ENCODE measurements at places on chromosomes 4 and X.

GRCh38 chrX:48913605-48914366, 2.3 kb upstream of the SLC35A2 start:
- DNase-seq: no peak

DNA sequence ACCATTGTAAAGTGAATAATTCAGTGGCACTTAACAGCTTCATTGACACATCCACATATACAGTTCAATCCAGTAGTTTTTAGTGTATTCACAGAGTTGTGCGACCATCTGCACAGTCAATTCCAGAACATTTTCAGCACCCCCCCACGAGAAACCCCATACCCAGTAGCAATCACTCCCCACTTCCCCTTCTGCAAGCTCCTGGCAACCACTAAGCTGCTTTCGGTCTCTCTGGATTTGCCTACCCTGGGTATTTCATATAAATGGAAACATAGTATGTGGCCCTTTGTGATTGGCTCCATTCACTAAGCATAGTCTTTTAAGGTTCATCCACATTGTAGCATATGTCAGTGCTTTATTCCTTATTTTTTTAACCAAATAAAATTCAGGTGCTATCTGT, 10.0 kb downstream of the MSL3 start:
- no peak for DNase-seq

DNA sequence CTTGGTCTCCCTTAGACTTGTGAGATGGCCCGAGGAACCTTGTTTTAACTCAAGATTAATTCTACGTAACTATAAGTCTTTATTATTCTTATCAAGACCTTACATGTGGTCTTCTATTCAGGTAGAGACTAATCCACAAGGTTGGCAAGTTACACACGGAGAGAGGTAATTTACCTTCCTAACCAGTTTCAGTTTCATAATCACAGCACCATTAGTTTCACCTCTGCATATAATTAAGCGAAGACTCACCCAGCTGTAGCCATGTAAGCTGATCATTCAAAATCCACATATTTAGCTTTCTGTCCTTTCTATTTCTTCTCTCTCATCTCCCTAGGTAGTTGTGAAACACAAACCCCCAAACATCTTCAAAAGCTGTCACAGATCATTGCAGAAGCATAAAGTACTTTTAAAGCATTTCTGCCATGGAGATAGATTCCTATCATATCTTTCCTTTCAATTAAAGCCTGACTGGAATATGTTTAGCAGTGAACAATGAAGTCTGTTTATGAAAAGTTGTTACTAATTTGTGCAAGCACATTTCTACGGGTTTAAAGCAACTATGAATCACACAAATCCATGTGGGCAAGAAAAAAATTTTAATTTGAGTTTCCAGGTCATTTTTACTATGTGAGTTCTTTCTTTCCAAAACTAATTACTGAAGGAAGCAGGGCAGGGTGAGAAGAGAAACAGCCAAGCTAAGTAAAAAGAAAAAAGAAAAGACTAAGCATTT, 78.5 kb downstream of the BTC start:
- no peak for DNase-seq

DNA sequence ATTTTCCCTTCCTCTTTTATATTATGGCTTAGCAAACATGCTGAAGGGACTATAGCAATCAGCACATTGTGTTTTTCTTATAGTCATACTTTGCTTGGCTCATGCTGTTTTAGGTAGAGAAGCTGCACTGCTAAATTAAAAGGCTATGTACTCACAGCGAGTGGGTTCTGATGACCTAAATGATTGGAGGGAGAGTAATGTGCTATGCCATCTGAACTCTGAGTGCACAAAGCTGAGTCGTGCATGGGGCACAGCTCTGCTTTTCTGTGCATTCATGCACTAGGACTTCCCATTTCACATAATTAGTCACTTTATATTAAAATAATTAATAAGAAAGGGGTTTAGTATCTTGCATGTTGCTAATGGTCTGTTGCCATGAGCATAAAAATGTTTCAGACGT, 132.7 kb upstream of the ADGRL3 start:
- no peak for DNase-seq

DNA sequence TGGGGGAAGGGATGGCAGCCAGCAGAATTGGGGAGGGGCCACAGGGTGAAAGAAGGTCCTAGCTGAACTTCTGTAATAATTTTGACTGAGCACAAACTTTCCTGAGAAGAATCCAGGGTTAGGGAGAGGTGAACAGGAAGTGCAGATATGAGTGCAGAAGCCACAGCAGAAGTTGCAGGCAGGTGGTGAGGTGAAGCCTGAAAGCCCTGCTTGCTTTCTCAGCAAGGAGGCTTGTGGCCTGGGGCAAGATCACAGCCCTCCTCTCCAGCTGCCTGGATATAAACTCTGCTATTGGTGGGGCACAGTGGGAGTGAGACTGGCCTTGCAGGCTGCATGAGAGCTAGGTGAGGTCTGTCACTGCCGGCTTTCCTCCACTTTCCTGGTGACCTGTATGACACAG, 44.1 kb upstream of the UPRT start:
- no peak for DNase-seq

DNA sequence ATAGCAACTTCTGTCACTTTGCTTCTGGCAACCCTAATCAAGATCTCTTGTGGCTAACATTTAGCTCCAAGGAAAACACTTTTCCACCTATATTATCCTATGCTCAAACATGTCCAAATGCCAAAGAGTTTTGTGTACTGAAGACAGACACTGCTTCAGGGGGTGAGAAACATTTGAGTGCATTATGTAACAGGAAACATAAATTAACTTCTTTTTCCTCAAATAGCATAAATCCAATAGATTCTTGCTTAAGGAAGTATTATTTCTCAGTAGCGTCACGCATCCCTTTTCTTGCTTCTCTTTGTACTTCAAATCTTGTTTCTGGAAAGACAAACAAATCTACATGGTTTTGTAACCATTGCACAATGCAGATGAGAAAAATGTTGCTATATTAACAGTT, 839.1 kb downstream of the GLUD2 start:
- no peak for DNase-seq

DNA sequence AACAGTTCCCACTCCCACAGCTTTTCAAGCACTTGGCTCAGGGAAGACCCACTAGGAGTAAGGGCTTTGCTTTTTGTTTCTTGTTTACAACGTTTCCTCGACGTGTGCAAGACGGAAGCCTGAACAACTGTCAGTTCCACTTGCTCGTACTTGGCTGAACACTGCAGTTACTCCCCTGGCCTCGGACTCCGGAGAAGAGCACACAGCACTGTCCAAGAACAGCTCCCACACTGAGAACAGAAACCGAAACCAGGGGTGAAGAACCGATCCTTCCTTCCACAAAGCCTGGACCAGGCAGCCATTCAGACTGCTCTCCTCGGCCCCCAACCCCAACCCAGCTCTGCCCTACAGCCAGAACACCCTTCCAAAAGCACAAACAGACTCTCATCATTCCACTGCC, 25.5 kb downstream of the IRF2 start:
- no peak for DNase-seq

DNA sequence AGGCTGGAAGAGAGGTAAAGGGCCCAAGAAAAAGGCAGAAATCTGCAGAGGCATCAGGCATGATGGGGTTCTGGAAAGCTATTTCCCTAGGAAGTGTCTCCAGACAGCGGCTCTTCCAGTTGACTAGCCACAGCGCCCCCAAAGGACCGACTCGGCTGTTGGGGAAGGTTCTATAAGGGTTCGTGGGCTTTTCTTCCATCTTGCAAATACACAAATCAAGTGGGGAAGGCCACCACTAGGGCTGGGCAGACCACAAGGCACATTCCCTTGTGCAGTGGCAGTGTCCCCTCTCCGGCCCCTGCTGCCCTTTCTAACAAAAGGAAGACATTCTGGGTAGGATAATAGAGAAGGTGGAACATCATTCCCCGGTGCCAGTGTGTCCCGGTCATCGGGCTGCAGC, 18.2 kb downstream of the BCOR start:
- DNase-seq: no peak

- DNase-seq: no peak
Observed at GRCh38 chrX:151711154-151711553, 4.7 kb upstream of the FATE1 start.

- DNase-seq: no peak
Observed at GRCh38 chrX:19879181-19879580, 8.2 kb downstream of the SH3KBP1 start.

- no peak for DNase-seq
Observed at GRCh38 chr4:78033861-78034260, 23.3 kb upstream of the FRAS1 start.

- DNase-seq: no peak
Observed at GRCh38 chr4:168096407-168096784, 4.1 kb downstream of the ANXA10 start.

DNA sequence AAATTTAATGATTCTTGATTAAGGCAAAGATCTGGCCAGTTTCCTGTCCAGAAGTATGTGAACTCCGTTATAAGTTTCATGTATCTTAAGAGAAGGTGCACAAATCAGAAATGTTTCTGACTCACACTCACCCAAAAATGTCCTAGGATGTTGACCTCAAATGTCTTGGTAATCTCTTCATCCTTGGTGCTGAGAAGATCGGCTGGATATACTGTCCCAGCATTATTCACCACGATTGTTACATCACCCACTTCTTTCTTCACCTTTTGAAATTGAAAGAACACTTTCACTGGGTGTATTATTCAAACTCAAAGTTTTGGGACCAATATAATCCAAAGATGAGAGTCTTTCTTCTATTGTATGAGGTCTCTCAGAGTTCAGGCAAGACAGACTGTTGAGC, 5.7 kb downstream of the HSD17B13 start:
- no peak for DNase-seq

DNA sequence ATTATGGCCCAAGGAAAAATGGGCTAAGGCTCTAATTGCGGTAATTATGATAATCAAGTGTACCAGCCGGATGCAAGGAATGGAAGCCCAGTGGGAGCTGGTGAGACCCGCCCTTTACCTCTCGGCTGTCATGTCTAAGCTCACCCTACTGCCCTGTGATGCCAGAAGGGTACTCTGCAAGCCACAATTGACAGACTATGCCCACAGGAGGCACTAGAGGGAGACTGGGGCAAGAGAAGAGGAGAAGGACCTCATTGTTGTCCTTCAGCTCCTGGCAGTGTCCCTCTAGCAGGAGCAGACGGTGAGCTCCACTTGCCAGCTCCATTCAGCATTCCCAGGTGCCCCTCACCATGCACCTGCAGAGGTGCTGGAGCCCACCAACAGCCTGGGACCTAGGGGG, 141.8 kb downstream of the SMIM20 start:
- DNase-seq: no peak

DNA sequence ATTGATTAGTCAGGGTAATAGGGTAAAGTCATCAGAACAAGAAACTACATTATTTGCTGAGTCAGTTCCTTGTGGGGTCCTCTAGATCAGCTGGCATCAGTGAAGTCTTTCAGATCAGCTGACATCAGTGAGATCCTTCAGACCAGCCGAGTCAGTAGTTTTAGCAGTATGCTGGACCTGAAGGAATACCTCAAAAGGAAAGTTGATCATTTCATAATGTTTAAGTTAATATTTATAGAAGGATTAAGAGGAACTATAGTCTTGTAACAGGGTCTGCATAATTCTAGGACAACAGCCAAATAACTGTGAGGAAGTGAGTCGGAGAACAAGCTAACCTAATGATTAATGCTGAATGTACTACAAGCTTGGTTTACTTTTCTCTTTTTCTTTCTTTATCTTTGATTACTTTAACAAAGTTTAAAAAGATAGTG, 958 bp upstream of the UGT2B7 start:
- DNase-seq: no peak

- DNase-seq: peak; percentile 32
Observed at GRCh38 chr4:122827258-122827878, 737 bp downstream of the FGF2 start.

DNA sequence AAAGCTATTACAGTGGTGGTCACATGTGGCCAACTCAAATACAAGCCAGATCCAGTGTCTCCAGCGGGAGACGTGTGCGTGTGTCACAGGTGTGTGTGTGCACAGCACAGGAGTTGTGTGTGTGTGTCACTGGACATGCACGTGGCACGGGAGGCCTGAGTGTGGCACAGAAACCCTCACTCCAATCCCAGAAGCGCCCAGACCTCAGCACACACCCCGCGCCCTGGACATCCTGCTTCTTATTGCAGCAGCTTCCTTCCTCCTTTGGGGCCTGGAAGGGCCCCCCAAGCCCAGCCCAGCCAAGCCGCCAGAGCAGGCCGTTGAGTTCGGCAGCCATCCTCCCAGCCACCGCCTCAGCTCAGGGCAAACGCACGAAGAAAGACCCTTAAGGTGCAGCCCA, 37.9 kb downstream of the ACOX3 start:
- no peak for DNase-seq

DNA sequence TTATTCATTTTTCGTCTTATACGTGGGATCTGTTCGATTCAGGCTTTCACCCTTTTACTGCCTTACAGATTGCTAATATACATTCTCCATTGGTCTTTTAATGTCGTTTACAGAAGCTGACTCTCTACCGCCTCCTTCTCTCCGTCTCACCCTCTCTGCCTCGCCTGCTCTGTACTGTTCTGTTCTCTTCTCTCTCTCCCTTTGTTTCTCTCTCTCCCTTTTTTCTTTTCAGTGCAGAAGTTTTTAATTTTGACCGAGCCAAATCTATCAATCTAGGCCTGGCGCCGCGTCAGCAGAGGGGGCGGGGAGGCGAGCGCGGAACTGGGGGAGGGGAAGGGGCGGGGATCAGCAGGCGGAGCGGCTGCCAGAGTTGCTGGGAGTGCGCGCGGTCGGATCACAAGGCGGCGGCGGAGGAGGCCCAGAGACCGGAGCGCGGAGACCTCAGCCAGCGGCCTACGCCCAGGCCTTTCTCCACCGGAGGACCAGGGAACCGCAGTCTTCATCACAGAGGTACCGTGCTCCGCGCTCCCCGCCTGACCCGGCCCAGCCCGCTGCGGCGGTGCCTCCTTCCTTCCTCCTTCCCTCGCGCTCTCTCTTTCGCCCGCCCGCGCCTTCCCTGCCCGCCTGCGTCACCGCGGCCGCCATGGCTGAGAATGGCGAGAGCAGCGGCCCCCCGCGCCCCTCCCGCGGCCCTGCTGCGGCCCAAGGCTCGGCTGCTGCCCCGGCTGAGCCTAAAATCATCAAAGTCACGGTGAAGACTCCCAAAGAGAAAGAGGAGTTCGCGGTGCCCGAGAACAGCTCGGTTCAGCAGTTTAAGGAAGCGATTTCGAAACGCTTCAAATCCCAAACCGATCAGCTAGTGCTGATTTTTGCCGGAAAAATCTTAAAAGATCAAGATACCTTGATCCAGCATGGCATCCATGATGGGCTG, at the start of gene UBQLN2:
Gene UBQLN2, plus strand, starts transcription at position 397 of the 931 bp plus-strand sequence. Its CDS starts 247 bp downstream, at position 644.
- DNase-seq: peak; percentile 85
